ENCODE measurements at places on chromosomes 3 and 15. TPM values are rescaled to one million over a fixed set of nuclear protein-coding genes. Genes with fewer than 3 reads are reported as not detected.
A peak's percentile ranks its signal among the peaks of the same experiment; 100 is the strongest.

DNA sequence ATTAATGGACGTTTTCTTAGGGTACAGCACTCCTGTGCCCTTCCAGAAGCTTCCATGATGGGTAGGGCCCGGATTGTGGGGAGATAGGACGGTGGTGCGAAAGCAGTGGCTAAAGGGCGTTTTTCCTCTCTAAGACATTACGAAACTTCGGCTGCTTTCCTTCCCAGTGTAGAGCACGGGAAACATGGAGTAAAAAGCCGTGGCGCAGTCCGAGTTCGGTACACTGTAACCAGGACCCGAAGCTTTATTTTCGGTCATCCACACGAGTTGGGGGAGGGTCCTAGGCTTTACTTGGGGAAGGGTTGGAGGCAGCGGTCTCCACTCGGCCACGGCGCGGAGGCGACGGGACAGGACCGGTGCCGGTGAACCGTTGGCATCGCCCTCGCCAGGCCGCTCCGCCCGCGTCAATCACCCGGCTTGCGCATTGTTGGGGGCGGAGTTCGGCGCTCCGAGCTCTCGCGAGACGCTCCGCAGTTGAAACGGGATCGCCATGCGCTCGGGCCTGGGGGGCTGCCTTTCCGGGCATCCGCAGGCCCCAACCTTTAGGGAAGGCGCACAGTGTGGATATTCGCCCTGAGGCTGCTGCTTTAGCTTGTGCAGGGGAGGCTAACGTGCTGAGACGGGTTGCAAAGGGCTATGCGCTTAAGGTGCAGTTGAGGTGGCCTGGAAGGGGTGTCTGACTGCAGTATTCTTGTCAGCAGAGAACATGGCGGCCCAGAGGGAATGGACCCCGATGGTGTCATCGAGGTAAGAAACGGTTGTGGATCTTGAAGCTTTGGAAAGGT, 546 bp downstream of the EIF4A2 start:
- peak; percentile 79 for DNase-seq

DNA sequence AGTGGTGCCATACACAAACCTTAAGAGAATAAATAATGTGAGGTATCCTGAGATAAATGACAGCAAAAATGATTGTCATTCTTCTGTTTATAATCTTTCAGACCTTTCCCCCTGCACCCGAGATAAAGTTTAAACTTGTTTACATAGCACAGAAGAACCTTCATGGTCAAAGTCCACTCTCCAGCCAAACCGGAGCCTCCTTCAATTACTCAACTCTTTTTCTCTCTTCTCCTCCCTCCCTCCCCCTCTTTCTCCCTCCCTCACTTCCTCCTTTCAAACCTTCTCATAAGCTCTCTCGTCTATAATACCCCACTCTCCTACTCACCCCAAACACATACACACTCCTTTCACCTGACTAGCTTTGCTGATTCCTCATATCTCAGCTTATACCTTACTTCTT, 198.9 kb downstream of the EFHB start:
- DNase-seq: no peak

DNA sequence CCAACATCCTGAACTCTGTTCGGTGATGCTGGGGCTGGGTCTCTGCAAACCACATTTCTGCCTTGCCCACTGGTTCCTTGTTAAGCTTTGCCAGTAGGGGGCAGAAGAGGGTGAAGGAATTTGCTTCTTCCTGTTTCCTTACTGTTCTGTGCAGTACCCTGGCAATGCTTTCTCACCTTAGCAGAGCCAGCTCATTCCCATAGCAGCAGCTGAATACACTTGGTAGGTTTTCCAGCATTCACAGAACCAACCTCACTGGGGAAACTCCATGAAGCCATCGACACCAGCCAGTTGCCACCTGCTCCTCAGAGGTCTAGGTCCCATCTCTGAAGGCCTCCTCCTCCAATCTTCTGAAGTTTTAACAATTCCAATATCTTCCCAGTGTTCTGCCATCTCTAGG, 308.4 kb downstream of the PDCD6IP start:
- DNase-seq: peak; percentile 28

DNA sequence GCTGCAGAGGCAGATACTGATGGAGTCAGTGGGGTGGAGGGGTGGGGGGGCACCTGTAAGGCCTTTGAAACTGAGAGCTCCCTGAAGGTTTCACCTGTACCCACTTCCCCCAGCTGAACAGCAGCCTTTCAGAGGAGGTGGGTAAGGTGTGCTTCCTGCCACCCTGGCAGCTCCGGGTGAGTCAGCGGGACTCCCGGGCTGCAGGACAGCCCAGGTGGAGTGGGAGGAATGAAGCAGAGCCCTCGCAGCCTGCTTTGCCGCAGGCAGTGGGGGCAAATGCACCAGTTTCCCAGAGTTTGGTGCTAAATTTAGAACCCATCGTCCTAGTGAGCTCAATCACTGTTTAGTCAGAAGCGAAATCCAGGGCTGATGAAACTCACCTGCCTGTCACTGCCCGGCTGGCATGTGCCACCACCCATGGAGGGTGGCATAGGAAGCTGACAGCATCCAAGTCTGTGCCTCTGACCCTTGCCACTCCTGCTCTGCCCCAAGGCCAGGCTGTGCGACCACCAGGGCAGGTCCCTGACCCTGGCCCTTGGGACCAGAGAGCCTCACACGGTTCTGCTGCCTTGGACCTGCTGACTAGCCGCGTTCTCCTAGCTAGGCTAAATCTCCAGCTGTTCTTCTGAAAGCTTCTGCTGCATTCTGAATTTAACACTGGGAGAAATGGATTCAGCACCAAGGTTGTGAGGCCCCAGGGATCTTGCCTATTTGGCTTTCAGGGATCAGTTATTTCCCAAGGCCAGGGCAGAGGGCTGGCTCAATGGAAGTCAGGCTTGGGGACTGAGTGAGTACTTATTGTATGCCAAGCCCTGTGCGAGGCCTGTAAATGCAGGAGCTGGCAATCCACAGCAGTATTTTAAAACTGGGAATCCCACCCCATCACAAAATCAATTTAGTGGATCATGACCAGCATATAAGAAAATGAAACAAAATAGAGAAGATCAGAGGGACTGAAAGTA, 67.3 kb upstream of the RASGRF1 start:
- DNase-seq: no peak

- DNase-seq: peak; percentile 60
Observed at GRCh38 chr3:100103558-100104441, 10.5 kb downstream of the FILIP1L start.

DNA sequence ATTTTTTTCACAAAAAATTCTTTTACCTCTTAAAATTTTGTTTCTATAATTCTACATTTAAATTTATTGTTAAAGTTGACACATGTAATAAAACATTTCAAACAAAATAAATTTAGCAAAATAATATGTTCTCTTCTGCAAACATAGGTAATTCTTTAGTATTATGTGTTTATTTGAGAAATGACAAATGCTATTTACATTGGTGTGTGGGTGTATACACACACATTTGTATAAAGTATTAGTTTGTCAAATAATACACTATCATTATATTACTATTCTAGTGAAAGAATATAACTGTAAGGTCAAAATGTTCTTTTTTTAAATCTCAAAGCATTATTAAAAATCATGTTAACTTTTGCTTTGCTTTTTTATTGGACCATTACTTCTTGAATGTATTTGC, 1370.6 kb downstream of the SI start:
- no peak for DNase-seq

Gene BAHD1
- total RNA-seq: 14.7 TPM

Gene DPPA2
- total RNA-seq: not detected

GRCh38 chr3:74661672-74662071, 47.2 kb upstream of the CNTN3 start:
- DNase-seq: no peak

- no peak for DNase-seq
Observed at GRCh38 chr3:167564612-167565011, 89.1 kb downstream of the WDR49 start.

DNA sequence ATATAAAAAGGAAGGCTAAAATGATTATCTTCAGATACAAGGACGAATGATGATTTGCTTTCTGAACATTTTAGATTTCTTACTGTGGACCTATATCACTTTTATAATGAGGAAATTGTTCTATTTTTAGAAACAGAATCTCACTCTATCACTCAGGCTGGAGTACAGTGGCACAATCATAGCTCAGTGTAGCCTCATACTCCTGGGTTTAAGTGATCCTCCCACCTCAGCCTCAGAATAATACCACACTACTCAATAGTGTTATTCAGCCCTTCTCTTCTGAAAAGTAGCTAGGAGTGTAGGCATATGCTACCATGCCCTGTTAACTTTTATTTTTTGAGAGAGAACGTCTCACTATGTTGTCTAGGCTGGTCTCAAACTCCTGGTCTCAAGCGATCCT, 15.8 kb downstream of the DNAJC13 start:
- DNase-seq: no peak

GRCh38 chr3:102089904-102090720, 240.8 kb downstream of the NFKBIZ start:
- DNase-seq: no peak

- no peak for DNase-seq
Observed at GRCh38 chr3:135310317-135310716, 515.3 kb downstream of the EPHB1 start.

DNA sequence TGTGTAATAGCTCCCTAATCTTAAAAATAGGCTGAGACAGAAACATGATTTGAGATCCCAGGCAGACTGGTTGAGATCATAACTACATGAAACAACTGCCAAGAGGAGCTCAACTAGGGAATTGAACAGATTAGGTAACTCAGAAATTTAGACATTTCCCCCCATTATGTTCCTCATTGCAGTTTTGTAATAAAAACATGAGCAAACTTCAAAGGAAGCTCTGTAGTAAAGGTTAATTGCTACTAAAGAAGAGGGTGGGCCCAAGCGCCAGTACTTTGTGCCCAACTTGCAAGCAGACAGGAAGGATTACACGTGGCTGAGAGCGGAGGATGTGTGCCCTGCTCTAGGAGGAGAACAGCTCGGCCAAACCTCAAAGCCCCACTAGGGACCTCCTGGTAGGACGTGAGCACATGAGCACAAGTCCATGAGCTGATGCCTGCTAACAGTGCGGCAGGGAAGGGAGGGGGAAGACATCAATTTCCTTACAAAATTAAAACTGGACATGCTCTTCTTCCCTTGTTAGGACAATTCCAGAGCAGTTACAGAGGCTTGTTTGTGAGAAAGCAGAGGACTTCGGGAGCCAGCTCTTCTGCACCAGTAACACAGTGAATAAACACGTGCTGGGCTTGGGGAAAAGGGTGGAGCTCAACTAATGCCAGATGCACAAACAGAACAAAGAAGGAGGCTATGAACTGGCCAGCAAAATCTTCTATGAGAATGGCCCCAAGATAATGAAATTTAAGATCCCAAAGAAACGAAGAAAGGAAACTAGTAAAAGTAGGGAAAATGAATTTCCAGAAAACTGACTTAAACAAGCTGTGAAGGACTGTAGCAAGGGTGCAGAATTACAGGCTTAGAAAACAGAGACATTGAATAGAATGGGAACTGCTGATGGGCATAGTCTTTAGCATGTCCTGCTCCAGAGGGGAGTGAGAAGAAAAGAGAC, 275.5 kb downstream of the MECOM start:
- DNase-seq: no peak

DNA sequence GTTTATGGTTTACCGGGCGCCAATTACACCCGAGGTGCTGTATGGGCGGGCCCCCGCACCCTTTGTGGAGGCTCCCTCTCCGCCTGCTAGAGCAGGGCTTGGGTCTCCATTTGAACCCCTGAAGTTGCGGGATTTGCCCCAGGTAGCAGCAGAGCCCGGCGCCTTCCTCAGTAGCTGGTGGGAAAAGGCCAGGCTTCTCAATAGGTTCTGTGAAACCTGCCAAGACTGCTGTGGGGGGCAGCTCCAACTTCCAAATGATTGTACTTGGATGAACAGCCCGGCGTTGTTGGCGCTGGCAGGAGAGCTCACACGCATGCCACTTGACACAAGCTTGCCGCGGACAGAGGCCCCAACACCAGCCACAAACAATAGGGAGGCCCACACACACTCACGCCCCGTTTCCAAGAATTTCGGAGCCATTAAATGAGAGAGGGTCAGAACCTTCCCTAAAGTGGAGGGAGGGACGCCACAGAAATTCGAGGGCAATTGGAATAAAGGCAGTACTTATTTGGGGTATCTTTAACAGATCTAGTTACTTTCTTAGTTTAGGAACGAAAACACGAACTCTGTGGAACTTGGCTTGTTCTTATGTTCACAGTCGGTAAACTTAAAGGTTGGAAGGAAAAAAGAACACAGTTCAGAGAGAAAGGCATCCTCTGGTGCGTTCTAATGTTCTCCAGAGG, 1.4 kb downstream of the EPHB3 start:
- no peak for DNase-seq

Gene ZNF609
- 37.2 TPM for total RNA-seq

DNA sequence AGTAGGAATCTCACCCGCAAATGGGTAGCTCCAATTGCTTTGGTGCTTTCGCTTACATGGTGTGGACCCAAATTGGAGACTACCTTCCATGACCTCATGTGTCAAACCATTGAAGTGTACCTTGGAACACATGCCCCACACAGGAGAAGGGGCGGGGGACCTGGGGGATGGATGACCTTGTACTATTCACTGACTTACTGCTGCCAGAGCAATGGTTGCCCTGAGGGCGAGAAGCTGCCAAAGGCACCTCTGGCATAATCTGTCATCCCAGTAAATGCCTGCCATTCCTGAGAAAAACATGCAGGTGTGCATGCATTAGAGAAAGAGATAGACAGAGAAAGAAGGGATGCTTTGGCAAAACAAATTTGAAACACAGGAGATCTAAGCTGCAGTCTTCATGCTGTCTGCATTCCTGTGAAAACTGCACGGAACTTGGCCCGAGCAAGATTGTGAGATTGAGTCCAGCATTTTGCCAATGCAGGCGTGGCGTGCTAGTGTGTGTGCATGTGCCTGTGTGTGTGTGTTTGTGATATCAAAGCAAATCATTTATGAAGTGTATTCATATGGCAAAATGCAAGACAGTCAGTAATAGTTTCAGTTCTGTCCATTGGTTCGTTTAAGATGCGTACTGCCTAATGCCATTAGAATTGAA, 219.5 kb upstream of the MDFIC2 start:
- no peak for DNase-seq

DNA sequence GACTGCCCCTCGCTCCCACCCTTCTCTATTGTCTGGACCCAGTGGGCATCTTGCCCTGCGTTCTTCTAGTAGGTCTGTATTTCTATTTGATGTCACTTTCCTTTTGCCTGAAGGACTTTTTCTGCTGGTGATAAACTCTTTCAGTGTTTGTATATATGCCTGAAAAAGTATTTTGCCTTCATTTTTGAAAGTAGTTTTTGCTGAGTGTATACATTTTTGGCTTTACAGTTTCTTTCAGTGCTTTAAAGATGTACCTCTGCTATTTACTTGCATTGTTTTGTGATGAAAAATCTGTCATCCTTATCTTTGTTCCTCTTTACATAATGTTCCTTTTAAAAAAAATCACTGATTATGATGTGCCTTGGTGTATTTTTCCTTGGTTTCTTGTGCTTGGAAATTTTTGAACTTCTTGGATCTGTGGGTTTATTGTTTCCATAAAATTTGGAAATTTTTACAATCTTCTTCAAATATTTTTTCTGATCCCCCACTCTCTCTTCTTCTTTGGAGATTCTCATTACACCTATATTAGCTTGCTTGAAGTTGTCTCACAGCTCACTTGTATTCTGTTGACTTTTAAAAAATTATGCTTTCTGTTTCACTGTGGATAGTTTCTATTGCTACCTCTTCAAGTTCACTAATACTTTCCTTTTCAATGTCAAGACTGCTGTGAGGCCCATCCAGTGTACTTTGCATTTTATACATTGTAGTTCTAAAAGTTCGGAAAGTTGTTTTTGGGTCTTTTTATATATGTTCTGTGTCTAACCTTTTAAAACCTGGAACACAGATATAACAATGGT, 67.8 kb downstream of the RGMA start:
- no peak for DNase-seq
